ENCODE measurements at places on chromosomes 12 and 14. TPM values are rescaled to one million over a fixed set of nuclear protein-coding genes. Genes with fewer than 3 reads are reported as not detected.

Gene C3AR1
- total RNA-seq = 9.0 TPM

Gene PSMD9
- total RNA-seq = 35.4 TPM

Gene ADAM21
- total RNA-seq = 0.38 TPM

Gene C12orf54
- total RNA-seq = not detected

Gene BDKRB2
- total RNA-seq = 0.76 TPM

Gene LRTM2
- not detected for total RNA-seq

Gene PRH2
- total RNA-seq = not detected

Gene CISTR
- total RNA-seq = 1.7 TPM

Gene RND1
- 0.41 TPM for total RNA-seq

Gene FOXG1
- total RNA-seq = not detected

Gene RAPGEF3
- total RNA-seq = 37.3 TPM

Gene TAS2R13
- total RNA-seq = 0.43 TPM

Gene PTCSC3
- not detected for total RNA-seq

Gene MMP17
- 0.73 TPM for total RNA-seq

Gene HOXC4
- total RNA-seq = not detected

Gene SERPINA12
- not detected for total RNA-seq

Gene OR4E2
- not detected for total RNA-seq

Gene PCED1B
- 0.89 TPM for total RNA-seq

Gene ANO2
- total RNA-seq = 19.5 TPM

Gene SLC35F4
- total RNA-seq = not detected

Gene MARCHF9
- total RNA-seq = 14.5 TPM

Gene TOMM20L
- not detected for total RNA-seq

Gene TRIAP1
- 16.1 TPM for total RNA-seq

Gene MYH6
- total RNA-seq = 3,910 TPM

Gene RASAL1
- total RNA-seq = not detected

Gene KCNH3
- total RNA-seq = 0.27 TPM

Gene VDR
- total RNA-seq = 0.35 TPM

Gene GARIN6
- total RNA-seq = not detected

Gene ENDOU
- not detected for total RNA-seq

Gene TMEM117
- total RNA-seq = 7.1 TPM

Gene FGF23
- not detected for total RNA-seq

Gene CIROP
- total RNA-seq = not detected

Gene GLIPR1L1
- total RNA-seq = not detected

Gene WIF1
- total RNA-seq = 0.62 TPM
